ENCODE measurements at places on chromosomes 3 and 15.

DNA sequence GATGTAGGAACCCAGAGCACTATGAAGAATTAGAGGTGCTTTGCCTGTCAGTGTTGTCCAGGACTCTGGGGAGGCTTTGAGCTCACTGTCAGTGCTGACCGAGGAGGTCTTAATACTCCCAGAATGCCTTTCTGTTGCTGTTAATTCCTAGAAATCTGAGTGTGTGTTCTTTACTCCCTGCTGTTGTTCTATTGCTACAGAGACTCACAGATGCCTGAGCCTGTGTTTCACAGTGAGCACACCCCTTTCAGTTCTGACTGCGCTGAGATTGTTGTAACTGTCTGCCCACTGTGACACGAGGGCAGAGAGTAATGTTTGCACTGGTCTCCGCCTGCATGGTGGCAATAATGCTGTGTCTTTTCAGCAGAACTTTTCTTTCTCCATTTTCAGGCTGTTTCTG lies 162.9 kb downstream of the RYR3 start:
- no peak for DNase-seq

- DNase-seq = no peak
Measured at GRCh38 chr3:133014325-133014724, 23.9 kb upstream of the TMEM108 start.

DNA sequence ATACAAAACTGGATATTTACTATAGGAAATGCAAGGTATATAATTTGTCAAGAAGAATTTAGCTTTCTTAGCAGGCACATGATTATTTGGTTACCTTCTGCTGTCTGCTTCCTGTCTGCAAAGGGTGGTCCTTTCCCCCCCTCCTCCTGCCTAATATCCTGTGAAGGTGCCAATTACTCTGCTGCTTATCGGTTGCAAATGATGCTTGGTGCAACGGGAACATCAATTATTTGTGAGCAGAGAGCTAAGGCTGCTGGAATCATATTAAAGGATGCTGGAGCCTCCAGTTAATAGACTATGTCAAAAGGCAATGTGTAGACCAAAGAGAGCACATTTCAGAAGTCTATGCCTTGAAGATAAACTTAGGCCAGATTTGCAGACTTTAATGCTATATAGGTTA lies 443.7 kb upstream of the ONECUT1 start:
- DNase-seq = no peak

GRCh38 chr3:66816090-66816761 lies 181.9 kb upstream of the KBTBD8 start:
- DNase-seq = no peak

GRCh38 chr3:37216597-37217097 lies 42.3 kb upstream of the LRRFIP2 start:
- no peak for DNase-seq

GRCh38 chr3:36874424-36874823 lies 70.4 kb downstream of the TRANK1 start:
- no peak for DNase-seq

- DNase-seq = no peak
Measured at GRCh38 chr3:119729996-119730395, 27.2 kb downstream of the CFAP91 start.

DNA sequence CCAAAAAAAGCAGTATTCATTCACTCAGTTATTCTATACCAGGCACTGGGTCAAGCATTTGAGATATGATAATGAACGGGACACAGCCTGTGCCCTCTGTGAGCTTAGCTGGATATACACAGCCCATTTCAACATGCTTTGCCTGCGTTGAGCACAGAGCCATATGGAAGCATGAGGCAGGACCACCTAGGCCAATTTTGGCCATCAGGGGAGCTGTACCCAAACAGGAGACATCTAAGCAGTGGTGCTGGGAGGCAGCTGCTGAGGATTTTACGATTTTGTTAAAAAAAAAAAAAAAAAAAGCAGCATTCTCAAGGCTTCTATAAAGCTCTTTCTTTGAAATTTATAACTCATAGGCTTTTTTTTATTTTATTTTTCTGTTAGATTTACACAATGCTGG lies 87.2 kb upstream of the SLC2A2 start:
- no peak for DNase-seq

GRCh38 chr3:51338632-51339031 lies 46.5 kb upstream of the MANF start:
- no peak for DNase-seq

DNA sequence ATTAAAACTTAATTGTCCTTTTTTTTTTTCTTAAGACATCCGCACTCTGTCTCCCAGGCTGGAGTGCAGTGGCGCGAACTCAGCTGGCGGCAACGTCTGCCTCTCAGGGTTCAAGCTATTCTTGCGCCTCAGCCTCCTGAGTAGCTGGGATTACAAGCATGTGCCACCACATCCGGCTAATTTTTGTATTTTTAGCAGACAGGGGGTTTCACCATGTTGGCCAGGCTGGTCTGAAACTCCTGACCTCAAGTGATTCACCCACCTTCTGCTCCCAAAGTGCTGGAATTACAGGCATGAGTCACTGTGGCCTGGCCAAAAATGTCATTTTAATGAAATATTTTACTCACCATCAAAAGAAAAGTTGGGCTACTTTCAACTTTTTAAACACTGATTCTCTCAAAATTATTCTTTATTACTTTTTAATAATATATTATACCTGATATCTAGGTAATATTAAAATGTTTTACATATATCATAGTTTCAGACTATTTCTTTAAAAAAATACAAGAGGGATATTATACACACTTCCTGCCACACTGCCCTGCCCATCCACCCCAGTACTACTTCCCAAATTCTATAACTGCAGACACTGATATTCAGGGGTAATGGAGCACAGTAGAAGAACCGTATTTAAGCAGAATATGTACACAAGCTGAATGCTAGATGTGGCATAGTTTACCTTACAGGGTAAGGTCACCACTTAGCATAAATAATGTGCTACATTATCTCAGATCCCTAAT lies 723.9 kb upstream of the ZNF385D start:
- no peak for DNase-seq

DNA sequence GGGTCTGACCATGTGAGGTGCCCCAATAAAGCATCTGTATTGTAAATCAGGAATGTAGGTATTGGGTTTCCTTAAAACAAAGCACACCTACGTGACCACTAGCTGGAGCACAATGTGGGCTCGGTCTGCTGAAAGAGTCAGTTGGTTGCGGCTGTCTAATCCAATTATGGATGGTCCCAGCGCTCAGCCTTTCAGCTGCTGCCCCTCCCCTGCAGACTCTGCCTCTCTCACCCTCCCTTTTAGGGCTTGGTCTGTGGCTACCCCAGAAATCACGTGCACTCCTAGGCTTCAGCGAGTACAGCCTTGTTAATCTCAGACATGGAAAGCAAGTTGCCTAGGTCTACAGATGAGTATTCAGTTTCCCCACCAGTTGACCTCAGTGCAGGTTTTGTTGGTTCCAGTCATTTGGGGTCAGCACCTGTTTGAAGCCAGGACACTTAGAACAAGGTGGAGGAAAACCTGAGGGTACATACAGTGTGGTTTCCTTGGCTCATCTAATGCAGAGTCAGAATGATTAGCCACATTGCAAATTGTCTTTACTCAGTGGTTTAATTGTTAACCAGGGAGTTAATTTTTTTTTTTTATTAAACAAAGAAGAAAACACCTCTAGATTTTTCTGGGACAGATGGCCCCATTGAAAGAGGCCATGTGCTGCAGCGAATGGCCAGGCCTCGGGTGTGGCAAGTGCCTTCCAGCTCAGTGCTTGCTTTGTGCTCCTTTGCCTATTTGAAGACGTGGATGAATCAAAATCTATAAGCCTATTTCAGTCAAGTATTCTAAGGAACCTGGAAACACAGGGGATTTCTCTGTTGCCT lies 137.7 kb downstream of the IGF1R start:
- no peak for DNase-seq

DNA sequence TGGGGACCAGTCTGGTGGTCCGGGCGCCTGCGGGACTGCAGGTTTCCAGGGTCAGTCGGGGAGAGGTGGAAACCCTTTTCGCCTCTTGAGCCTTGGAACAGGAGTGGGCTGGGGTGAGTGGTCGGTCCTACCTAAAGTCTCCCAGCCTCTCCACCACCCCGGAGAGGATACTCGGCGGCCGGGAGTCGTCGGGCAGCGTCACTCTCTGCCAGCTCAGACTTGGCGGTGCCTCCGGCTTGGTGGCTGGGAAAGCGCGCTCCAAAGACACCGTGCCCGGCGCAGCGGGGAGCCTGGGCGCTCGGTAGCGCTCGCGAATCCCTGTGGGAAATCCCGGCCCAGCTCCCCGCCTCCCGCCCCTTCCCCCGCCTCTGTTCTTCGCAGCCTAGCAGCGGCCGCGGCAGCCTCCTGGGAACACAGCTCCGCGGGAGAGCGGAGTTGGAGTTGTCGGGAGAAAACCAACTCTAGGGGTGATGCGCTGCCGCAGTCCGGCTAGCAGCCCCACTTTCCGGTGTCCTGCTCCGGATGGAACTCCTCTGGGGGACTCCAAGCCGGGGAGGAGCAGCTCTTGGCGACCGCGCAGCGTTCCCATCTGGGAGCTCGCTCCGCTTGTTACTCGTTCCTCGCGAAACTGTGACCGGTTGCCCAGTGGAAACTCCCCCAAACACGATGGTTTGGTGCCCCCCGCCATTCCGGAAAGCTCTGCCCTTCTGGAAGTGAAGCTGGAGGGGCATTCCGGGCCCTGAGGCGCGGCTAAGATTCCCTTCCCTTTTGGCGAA lies 1.4 kb downstream of the EPHB1 start:
- DNase-seq = no peak

DNA sequence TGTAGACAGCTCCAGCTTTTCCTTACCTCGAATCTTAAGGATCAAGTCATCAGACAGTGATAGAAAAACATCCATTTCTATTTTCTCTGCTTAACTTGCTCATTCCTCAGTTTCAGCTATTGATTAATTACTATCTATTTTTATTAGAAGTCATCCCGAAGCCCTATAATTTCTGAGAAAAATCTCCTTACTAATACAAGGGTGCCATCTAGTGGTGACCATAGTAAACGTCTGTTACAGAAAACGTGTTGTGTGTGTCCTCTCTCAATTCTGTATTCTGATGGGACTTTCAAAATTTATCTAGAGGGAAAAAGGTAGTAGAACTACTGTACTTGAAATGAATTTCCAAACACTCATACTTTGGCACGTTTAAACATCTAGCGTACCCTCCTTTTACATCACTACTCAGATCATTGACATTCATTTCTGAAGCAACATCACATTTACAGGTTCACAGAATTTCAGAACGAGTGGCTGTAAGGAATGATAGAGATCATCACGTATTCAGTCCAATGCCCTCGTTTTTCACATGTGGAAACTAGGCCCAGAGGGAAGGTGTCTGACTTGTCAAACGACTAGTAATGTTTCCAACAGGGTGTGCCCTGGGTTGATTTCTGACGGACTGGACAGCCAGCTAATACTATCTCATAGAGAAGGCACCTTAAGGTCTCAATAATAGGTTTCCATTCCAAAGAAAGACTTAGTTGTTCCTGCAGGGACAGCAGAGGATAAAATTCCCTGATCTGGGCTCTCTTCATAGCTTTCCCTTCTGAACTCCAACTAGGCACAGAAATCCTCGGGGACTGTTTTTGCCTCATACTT lies 25.6 kb downstream of the HACD2 start:
- DNase-seq = no peak

GRCh38 chr3:99330924-99331532 lies 307.4 kb upstream of the COL8A1 start:
- DNase-seq = no peak

GRCh38 chr3:151276687-151277042 lies 1.7 kb downstream of the P2RY14 start:
- no peak for DNase-seq

DNA sequence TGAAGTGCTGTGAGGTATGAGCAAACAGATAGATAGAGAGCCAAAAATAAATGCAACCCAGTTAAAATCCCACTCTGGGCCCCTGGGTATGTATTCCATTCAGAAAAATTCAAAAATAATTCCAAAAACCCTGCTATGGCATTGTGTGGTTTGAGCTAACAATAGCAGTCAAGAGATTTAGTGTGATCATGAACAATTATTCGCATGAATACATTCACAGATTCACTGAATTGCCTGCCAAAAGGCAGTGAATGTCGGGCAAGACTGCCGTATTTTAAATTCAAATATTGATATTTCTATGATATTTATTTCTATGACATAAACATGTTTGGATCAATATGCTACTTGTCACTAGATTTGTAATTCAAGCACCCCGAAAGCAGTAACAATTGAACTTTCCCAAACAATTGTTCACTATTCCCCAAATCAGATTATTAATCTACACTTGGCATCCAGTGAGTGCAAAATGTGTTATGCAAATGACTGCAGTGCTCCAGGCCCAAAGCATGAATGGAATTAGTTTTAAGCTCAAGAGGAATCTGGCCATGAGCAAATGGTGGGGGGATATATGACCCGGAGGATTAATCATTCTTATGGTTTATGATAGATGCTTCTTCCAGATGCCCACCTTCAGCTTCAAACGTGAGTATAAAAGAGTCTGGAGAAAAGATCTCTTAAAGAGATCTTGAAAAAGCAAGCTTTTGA lies 417.0 kb upstream of the MEIS2 start:
- DNase-seq = no peak

DNA sequence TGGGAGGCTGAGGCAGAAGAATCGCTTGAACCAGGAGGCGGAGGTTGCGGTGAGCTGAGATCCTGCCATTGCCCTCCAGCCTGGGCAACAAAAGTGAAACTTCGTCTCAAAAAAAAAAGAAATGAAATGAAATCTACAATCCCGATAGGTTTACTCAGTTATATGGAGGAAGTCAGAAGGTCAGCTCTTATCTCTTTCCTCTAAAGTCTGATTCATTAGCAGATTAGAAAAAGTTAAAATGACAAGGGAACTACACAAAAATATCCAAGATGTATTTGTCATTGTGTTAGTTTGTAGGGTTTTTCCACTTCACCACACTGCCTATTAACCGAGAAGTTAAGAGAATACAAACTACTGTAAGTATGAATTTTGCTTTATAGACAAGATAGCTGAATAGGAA lies 420.6 kb downstream of the SHQ1 start:
- no peak for DNase-seq

- DNase-seq = peak; percentile 57
Measured at GRCh38 chr15:84653910-84654688, at the start of gene WDR73. Gene WDR73 (minus strand): TSS chr15:84654283. CDS start chr15:84654274, 9 bp downstream.

- DNase-seq = no peak
Measured at GRCh38 chr3:47885168-47885567, 82.2 kb downstream of the DHX30 start.

GRCh38 chr3:52130966-52131622 lies 23.1 kb downstream of the POC1A start:
- DNase-seq = no peak

GRCh38 chr3:157335233-157336076 lies 101.2 kb upstream of the PTX3 start:
- no peak for DNase-seq

GRCh38 chr3:157865352-157866000 lies 240.7 kb downstream of the SHOX2 start:
- no peak for DNase-seq

- no peak for DNase-seq
Measured at GRCh38 chr15:58405865-58406264, 25.9 kb upstream of the LIPC start.

DNA sequence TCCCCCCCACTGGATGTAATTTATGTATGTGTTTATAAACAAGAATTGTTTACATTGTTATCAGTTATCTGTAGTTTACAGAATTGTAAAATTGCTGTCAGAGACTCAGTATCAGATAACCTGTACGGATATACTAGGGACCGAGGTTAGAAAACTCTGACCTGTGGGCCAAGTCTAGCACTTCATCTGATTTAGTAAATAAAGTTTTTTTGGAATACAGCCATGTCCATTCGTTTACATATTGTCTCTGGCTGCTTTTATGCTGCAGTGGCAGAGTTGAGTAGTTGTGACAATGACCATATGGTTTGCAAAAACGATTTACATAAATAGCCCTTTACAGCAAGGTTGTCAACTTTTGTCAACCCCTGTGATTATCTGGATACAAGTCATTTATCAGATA lies 52.6 kb downstream of the LRRC28 start:
- DNase-seq = no peak

Measured in esophagus squamous epithelium (tissue), 5 donors.